ENCODE measurements at places on chromosomes 6 and 20. TPM values are rescaled to one million over a fixed set of nuclear protein-coding genes. Genes with fewer than 3 reads are reported as not detected.

DNA sequence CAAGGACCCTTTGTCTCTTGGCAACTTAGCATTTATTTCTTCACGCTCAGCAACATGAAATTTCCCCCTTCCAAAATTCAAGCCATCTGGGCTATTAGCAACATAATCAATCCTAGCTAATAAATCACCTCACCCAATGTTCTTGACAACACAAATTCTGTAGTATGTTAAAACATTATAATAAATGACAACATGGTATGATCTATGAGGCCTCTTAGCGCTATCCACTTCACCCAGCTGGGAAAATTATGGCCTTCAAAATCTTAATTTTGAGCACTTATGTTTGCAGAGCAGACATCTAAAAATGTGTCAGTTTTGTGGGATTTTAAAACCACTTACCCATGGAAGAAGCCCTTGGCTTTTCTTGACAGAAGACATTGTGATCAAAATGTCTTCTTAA, 181.9 kb downstream of the HDGFL1 start:
- no peak for DNase-seq

DNA sequence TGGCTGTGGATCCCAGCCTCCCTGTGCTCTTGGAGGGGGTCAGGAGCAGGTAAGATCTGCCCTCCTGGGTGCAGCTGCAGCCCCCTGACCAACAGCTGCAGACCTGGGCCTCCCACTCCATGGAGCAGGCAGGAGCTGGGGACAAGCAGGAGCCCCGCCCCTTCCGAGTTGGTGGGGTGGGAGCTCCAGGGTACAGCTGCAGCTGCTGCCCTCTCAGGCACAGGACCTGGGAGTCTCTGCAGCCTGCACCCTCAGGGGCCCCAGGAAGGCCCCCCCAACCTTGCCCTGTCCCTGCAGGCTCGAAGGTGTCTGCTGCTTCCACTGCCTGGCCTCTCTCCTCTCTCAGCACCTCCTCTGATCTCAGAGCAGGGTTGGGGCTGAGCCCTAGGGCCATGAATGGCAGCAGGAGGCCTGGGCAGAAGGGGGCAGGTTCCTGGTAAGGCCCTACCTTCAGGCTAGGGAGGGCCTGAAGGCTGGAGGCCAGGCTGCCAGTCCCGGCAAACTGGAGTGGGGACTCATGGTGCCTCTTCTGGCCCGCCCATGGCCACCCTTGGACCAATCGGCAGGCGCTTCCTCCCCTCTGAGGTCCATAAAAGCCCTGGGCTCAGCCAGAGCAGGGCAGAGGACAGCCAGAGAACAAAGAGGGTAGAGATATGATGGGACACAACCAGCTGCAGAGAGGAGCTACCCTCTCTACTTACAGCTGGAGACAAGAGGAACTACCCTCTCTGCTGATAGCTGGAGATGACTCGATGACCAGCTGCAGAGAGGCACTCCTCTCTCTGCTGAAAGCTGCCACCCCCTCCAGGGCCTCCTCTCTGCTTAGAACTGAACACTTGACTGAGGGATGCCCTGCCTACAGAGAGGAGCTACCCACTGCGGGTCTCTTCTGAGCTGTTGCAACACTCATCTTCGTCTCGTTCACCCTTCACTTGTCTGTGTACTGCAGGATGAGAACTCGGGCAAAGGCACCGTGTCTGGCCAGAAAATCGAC, 7.8 kb upstream of the PACSIN1 start:
- DNase-seq, result no peak

- no peak for DNase-seq
Measured at GRCh38 chr6:143034689-143035334, 25.9 kb upstream of the AIG1 start.

- no peak for DNase-seq
Measured at GRCh38 chr6:111276736-111277135, 189.4 kb downstream of the SLC16A10 start.

GRCh38 chr20:51172558-51173428, 149.9 kb upstream of the KCNG1 start:
- no peak for DNase-seq

DNA sequence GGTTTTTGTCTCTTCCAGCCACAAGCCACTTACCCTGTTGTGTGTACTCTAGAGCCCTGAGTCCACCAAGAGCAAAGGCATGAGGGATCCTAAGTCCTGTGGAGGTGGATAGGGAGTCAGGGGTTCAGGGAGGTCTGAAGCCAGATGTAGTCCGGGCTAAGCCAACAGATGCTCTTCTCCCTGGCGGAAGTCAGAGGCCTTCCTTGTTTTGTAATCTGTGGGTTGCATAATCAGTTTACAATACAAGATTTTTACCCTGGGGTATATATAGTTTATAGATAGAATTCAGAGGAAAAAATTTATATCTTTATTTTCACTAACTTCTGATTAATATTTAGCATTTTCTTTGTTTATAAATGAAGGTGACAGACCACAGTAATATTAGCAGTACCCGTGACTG, 9.2 kb downstream of the LAMP5 start:
- no peak for DNase-seq

DNA sequence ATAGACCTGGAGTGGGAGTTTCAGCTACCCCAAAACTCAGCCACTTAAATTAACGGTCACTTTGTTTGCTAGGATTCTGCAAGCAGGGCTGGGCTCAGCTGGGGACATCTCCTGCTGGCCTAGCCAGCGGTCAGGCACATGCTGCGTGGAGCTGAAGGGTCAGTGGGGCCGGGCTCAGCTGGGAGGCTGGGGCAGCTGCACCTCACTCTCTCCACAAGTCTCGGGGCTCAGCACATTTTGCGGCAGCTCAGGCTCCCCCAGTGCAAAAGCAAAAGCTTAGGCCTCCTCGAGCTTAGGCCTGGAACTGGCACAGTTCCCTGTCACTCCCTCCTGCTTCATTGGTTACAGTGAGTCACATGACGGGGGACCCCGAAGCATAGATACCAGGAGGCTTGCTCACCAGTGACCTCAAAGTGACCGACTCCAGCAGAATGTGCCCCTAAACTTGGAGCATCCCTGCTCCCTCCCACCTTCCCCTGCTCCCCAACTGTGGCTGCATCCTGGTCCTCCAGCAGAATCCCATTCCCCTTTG, 80.6 kb upstream of the CST7 start:
- DNase-seq, result no peak

DNA sequence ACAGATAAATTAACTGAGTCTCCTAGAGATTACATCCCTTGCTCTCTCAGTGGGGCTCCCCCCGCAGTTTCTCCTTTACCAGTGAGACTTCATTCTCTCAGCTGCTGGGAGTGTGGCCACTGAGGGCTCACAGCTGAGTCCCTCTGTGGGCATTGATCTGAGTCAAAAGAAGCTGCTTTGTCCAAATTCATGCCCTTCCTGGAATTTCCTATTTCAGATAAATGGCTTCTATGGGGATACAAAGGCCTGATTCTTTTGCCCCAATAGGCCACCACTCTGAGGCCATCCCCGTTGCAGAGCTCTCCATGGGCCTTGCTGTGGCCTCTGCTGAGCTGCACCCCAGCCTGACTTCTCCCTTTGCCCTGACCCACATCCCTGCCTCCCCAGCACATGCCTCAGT, 10.0 kb downstream of the CST5 start:
- no peak for DNase-seq

- no peak for DNase-seq
Measured at GRCh38 chr20:34683667-34684066, 6.8 kb upstream of the PIGU start.

GRCh38 chr6:43710576-43710975, 23.0 kb upstream of the MRPS18A start:
- no peak for DNase-seq

GRCh38 chr20:46215913-46216707, 92.2 kb downstream of the CDH22 start:
- peak; percentile 47 for DNase-seq

DNA sequence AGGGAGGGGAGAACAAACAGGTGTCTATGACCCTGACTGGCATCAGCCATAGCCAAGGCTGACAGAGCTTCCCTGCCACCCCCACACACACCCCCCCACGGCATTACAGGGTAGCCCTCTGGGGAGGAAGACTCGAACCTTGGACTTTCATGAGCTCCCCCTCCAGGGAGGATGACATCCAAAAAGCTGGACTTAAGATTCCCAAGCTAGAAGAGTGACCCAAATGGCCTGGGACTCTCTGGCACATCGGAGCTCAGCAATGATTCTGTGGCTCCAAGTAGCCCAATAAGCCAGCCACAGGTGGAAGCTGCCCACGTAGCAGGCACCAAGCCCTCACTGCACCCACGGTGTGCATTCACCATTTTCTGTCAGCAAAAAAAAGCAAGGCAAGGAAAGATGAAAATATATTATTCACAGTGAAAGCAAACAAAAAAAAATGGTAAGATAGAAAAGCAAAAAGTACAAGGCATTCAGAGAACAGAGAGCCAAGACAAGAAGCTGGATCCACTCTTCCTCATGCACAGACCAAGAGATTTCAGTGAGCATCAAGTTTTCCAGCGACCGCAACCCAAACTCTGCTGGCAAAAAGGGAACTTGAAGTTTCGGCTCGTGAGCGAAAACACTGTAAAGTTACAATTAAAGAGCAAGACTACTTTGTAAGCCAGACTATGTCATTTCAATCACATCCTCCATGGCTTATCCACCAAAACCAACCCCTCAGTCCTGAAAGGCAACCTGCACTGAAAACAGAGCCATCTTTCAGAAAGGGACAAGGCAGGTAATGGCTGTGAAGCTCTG, 10.9 kb downstream of the JAG1 start:
- no peak for DNase-seq

DNA sequence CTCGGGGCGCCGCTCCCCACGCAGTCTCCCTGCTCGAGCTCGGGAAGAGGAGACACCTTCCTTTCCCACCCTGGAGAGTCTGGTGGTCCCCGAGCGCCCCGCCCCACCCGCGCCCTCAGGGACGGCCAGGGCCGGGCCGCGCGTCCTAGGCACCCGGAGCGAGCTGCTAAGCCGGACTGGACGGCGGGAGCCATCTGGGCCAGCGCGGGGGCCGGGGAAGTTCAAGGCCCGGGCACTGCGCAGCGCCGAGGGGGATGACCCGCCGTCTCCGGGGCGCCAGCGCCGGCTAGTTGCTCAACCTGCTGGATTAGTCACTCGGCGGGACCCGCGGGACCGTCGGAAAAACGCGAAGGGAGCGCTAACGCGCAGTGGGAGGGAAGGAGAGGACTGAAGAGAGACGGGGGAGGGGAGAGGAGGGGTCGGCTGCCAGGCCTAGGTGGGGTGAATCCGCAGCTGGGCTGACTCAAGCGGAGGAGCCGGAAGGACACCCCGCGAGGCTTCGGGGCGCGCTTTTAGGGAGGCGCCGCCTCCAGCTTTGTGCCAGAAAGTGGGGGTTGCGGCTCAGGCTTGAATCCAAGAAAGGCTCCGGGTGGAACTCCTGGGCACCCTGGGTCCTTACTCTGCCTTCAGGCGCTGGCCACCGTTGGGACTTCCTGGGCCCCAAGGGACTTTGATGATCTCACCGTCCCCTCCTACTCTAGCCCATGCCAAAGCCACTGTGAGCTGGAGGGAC, 75.7 kb upstream of the FOXP4 start:
- peak; percentile 87 for DNase-seq

DNA sequence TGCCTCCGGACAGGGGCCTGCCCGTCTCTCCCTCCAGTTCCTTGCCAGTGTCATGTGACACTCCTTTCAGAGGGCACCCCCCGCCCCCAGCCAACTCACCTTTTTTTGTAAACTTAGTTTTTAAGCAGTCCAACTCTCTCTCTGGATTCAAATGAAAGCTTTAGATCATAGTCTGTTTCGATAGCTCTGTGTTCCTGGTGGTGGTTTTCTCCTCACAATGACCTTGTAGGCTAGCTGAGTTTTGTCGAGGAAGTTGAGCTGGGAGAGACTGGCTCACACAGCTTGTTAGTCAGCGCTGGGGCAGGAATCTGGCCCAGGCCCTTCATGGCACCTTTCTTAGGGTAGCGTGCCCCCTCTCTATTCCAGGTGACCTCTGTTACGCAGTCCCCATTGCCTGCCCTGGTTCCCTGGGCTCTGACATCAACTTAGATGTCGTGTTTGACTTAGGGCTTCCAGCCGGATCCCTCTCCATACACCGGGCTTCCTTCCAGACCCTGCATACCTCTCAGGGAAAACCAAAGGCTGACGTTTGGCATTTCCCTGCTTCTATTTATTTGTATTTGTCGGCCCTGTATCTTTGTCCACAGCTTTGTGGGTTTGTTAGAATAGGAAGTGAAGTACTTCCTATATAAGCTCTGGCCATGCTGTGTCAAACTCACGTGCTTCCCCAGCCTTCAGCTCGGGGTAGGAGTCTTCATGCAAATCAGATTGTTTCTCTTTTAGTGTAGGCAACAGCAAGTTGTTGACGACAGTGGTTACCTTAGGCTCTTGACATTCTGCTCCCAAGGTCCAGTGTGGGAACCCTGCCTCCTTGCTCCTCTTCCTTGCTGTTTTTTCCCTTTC, 12.7 kb downstream of the IGF2R start:
- no peak for DNase-seq

GRCh38 chr6:97009781-97010492, 85.4 kb downstream of the KLHL32 start:
- DNase-seq, result no peak

- DNase-seq, result no peak
Measured at GRCh38 chr20:57055345-57055744, 211.1 kb downstream of the BMP7 start.

DNA sequence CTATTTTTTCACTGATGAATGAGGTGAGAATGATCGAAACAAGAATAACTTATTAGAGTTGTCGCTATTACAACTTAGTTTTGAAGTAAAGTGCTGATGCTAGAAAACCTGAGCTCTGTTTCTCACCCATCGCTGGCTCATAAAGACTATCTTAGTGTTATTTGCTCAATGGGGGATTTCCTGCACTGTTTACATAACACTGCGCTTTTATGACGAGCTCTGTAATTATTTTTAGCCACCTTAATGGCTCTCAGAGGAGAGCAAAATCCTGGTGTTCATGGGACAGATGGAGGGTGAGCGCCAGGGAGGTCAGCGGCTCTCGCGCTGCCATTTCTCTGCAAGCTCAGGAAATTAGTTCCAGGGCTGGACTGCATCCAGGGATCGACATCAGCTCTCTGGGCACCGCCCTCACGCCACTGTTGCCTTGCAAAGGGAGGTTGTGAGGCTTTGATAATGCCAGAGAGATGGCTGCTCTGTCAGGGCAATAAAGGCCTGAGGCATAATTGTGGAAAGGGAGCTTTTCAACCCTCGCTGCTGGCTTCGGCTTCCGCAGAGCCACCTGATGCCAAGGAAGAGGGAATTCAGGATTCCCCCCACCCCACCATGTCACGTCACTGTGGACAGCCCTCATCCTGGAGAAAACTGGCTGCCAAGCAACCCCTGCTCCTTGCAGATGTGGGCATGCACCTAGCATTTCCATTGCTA, 72.0 kb downstream of the DACT2 start:
- DNase-seq, result peak; percentile 42

GRCh38 chr6:33161354-33162331, 30.6 kb downstream of the COL11A2 start:
- DNase-seq, result peak; percentile 93

PHACTR2 gene
- total RNA-seq, result 49.7 TPM

ZBTB22 gene
- 18.2 TPM for total RNA-seq

LYRM4 gene
- 26.6 TPM for total RNA-seq

SLC22A7 gene
- total RNA-seq, result not detected

VEGFA gene
- 296 TPM for total RNA-seq

TMEM170B gene
- 5.7 TPM for total RNA-seq

EFCAB8 gene
- total RNA-seq, result 0.64 TPM

E2F1 gene
- 0.97 TPM for total RNA-seq

EIF6 gene
- total RNA-seq, result 41.3 TPM

Measured in right cardiac atrium (tissue), 5 donors.